ENCODE measurements at places on chromosomes 6 and 20. TPM values are rescaled to one million over a fixed set of nuclear protein-coding genes. Genes with fewer than 3 reads are reported as not detected.

Gene ASIP
- not detected for total RNA-seq

Gene ROS1
- not detected for total RNA-seq

Gene PTCHD4
- total RNA-seq = not detected

Gene PM20D2
- 8.9 TPM for total RNA-seq

DNA sequence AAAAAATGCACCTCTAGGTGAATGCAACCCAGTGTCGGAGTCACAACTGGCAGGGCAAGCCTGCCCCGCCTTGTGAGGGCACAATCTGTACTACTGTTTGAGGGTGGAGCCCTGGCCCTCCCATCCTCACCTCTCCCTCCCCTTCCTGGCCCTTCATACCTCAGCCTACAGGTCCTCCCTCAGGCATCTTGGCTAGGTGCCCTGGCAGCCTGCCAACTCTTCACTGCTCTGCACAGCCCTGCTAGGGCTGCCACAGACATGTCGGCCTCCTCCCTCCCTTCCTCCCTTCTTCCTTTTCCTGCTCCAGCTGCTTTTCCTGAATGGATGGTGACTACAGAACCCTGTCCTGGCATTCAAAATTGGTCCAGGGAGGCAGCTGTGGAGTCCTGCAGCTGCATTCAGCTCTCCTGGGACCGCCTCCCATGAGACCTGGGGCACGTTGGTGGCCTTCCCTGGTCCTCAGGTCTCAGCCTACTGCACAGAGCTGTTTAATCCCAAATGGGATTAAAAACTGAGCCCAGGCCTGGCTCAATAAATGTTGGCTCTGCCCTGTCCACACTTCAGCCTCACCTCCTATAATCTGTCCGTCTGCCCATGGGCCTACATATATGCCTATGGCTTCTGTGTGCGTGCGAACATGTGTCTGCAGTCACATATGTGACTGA lies 52.7 kb downstream of the CDH22 start:
- no peak for DNase-seq

GRCh38 chr6:21871831-21872230 lies 278.3 kb downstream of the SOX4 start:
- DNase-seq = no peak

- no peak for DNase-seq
These were observed 29.7 kb downstream of the STK35 start for GRCh38 chr20:2131366-2131765.

DNA sequence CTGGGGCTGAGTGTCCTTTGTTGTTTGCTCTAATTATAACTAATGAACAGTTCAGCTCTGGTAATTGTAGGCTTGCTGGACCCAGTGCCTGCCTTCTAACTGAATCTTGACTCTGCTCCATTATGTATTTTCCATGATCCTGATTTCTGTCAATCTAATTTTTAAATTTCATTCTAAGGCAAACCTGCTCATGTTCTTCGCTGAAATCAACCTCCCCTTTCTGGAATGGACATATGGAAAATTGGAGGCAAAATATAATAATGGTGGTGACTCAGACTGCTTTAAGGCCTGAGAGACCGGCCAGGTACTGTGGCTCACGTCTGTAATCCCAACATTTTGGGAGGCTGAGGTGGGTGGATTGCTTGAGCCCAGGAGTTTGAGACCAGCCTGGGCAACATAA lies 182.7 kb upstream of the AKAP12 start:
- no peak for DNase-seq

GRCh38 chr20:58611236-58612030 lies 39.6 kb upstream of the STX16 start:
- no peak for DNase-seq

DNA sequence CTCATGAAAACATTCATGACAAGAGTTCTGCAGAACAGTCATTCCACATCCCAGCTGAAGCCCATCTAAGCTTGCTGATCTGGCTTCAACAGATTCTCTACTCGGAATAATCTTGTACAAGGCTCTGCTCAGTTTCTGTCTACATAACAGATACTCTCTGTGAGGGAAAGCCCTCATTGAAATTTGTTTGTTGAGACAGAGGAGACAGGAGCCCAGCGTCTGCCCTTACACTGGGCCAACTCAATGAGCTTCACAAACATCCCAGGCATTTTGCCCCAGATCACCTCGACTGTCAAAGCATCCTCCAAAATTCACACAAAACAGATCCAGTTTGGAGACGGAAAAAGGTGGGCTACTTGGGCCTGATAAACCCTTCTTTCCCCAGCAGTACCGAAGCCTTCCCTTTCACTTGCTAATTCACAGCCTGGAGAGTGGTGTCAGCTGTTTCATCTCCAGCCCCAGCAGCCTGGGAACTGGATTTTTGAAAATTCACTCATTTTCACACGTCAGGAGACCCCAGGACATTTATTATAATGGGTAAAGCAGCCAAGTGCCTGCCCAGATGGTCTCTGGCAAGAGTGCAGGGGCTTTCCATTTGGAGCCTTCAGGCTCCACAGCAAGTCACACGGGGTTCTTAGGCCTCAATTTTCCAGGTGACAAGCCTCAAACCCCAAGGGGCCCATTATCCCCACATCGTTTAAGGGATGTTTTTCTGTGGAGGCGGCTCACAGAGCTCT lies 7.3 kb downstream of the CCDC167 start:
- no peak for DNase-seq

GRCh38 chr20:56157530-56158203 lies 90.9 kb upstream of the MC3R start:
- DNase-seq = no peak

All from activated CD4-positive, alpha-beta memory T cell treated with anti-CD3 and anti-CD28 coated beads for 36 hours (primary cell).